Activated CD4-positive, alpha-beta T cell treated with anti-CD3 and anti-CD28 coated beads, Interleukin-2, Interleukin-4, amounts not matched to agents 100 ng/mL and 50 ng/mL, durations not matched to agents 16 hours and 8 hours (primary cell): ENCODE measurements at places on chromosomes 4 and X.

DNA sequence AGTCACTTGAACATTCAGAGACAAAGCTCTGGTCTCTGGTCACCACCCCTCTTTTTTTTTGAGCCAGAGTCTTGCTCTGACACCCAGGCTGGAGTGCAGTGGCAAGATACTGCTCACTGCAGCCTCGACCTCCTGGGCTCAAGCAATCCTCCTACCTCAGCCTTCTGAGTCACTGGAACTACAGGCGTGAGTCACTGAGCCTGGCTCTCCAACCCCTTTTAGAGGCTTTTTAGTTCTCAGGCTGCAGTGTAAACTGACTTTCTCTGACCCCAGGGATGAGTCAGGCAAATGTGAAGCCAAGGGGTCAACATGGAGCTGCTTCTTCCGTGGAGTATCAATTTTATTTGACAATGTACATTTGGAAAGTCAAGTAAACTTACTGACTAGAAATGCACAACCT lies 229.2 kb downstream of the PTTG2 start:
- peak; percentile 38 for DNase-seq

DNA sequence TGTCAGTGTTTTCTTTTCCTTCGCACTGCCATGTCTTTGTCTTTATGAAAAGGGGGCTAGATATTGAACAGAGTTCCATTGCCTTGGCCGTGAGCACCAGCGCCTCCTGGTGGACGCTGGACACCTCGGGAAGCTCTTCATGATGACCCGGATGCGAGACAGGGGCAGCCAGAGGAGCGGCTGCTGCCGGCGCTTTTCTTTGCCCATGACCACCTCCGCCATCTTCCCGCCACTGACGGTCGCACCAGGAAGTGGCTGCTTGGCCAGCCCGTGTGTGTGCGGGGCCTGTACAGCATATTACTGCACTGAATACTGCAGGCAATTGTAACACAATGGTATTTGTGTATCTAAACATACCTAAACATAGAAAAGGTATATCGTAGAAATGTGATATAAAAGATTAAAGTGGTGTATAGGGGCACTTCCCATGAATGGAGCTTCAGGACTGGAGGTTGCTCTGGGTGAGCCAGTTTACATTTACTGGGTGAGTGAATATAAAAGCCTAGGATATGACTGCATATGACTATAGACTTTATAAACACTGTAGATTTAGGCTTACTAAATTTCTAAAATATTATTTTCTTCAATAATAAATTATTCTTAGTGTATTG lies 15.8 kb upstream of the GRIA2 start:
- no peak for DNase-seq

DNA sequence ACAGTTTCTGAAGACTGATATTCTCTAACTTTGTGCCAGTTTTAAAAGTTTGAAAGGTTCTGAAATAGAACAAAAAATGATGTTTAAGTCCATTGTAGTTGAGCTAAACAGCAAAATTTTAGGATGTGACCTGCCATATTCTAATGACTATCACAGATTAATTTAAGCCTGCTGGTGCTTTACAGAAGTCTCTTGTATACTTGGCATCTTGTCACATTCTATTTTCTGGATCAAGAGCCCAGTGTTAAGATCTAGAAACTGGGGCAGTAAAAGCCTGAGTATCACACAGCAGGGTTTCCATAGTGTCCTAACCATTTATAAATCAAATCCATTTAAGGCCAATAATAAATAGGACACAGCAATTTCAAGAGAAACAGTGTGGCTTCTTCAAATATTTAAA lies 12.4 kb downstream of the FSTL5 start:
- no peak for DNase-seq

GRCh38 chr4:123940604-123941003 lies 544.0 kb downstream of the SPRY1 start:
- no peak for DNase-seq

- DNase-seq = no peak
Observed at GRCh38 chr4:151948351-151949016, 187.7 kb upstream of the GATB start.

- DNase-seq = no peak
Observed at GRCh38 chrX:70421618-70422017, 1.5 kb upstream of the GDPD2 start.

GRCh38 chr4:151522866-151523519 lies 114.0 kb downstream of the FHIP1A start:
- no peak for DNase-seq

DNA sequence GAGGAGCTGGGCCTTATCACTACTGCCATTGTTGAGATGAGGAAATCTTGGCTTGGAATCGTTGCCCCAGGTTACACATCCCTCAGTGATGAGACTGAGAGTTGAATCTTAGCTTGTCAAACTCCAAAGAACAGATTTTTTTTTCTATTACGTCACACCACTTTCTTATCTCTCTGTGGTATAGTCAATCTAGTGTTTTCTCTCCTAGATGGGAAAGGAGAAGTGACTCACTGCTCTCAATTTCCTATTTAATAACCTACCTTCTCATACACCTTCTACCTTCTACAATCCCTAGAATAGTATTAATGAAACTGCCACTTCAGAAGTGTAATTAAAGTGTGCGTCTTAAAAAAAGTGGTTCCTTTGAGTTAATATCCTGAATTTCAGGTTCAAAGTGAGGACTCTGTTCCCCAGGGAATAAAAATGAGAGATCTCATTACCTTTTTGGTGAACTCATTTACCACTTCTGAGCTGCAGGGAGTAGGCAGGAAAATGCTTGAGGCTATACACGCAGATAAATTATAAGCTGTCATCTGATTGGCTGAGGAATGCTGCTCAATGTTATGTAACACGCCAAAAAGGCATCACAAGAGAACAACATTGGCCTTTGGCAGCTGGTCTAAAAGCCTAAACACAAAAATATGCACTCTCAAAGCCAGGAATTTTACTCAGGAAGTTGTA lies 59.3 kb downstream of the MAD2L1 start:
- DNase-seq = no peak

DNA sequence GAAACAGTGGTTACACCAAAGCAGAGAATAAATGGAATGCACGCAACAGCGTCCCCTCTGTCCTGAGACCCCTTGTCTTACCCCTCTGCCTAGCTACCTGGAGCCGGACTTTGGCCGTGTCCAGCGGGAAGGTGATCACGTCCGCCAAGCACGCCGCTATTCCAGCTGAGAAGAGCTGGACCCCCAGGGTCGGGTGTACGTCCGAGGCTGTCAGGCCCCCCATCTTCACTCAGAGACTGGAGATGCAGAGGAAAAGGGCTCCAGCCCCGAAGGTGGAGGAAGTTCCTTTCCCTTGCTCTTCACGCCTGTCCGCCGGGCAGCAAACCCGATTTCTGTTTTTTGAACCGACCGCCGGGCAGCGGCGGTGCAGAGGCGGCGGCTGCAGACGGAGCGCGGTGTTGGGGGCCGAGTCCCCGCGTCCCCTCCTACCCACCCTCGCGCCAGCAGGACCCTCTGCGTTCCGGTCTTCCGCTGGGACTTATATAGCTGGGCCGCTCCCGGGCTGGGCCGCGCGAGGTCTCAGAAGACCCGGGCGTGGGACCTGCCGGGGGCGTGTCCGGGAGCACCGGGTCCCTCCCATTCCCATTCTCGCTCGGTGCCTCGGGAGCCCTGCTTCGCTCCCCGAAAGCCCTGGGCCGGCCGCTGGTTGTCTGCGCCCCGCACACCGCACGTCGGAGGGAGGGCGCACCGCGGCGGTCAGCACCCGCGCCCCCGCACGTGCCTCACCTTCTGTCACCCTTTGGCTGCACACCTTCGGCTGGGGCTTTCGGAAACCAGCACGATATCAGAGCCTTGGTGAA lies at the start of gene UCP1:
TSS of gene UCP1 (minus strand) at position 455 of the 800 bp plus-strand sequence. CDS start at position 223, 232 bp downstream.
- no peak for DNase-seq

DNA sequence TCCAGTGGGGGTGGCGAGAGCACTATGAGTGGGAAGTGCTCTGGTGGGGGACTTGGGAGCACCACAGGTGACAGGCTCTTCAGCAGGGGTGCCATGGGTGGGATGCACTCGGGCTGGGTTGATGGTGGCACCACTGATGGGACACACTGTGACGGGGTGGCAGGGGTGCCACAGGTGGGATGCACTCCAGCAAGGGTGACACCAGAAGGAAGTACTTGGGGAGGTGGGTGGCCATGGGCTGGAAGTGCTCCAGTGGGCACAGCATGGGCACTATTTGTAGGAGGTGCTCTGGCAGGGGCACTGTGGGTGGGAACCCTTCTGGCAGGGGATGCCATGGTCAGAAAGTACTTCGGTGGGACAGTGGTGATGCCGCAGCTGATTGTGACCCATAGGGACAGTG lies 346.6 kb downstream of the CFAP47 start:
- no peak for DNase-seq

- no peak for DNase-seq
Observed at GRCh38 chr4:120043828-120044227, 22.8 kb downstream of the MAD2L1 start.

GRCh38 chr4:151484396-151485102 lies 75.6 kb downstream of the FHIP1A start:
- DNase-seq = no peak

DNA sequence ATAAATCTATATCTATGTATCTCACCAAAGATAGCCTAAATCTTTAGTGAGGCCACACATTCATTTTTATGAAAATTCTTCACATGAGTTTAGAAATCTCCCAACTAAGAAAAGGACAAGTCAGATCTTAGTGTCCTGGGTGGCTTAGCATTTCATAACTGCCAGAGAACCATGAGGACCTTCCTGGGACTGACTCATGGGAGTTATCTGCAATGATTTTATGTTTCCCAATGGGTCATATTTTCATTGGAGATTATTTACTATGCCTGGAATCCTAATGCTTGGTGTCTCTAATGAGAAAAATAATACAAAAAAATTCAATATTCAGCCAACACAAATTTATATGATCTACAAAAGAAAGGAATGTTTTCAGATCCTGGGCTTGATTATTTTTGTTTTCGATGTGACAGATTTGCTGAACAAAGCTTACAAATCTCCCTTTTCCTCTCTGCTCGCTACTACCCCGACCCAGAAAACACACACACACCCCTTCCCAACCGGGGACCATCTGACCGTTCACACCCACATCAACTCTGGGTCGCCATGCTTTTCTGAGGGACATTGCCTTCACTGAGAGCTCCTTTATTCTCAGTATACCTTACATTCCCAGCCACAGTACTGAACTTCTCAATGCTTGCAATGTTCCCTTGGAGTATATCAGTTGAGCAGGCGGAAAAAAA lies 40.1 kb downstream of the SORBS2 start:
- DNase-seq = no peak

DNA sequence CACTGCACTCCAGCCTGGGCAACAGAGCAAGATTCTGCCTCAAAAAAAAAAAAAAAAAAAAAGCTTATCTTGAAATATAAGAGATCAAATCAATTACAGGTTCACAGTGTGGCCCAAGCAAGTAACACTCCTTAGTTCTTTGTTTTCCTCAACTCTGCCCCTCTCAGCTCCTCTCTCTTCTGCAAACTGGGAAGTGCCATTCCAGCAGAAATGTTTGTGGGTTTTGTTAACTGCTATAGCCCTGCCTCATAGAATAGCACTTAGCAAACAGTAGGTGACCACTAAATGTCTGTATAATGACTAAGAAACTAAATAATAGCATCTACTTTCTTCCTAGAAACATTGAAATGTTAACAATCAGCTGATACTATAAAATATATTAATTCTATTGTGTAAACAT lies 160.0 kb upstream of the NAP1L5 start:
- DNase-seq = no peak

GRCh38 chrX:107552930-107553329 lies 75.4 kb upstream of the PRPS1 start:
- DNase-seq = no peak

GRCh38 chr4:74018116-74018515 lies 19.6 kb upstream of the CXCL5 start:
- DNase-seq = no peak

DNA sequence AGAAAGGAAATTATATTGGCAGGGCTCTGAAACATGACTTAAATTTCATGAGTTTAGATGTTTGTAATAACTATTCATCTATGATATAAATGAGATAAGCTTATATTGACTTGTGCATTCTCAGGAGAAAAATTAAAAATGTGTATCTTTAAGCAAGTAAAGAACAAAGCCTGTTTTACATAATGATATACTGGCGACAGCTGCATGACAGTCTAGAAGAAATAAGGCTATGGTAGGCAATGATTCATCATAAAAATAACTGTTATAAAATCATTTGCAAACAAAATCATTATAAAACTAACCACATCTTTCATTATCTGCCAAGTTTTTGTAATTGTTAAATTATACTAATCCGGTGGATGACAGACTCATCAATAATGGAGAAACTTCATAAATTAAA lies 188.1 kb downstream of the ADAM29 start:
- DNase-seq = no peak

DNA sequence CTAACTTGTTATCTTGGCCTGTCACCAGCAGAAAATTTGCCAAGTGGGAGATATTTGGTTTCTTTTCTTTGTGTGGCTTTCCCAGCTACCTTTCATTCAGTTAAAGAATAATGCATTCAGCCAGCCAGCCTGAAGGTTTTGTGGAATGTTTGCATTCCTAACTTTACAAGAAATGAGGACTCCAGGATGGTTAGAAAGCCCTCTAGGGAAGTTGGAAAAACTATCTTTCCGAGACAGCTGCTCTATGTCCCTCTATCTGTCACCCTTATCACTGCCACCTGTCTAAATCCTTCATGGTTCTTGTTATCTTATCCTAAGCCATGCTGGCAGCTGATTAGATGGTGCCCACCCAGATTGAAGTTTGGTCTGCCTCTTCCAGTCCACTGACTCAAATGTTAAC lies 384.2 kb downstream of the SH3BGRL start:
- DNase-seq = no peak

GRCh38 chr4:92809381-92809780 lies 505.6 kb downstream of the GRID2 start:
- DNase-seq = no peak

DNA sequence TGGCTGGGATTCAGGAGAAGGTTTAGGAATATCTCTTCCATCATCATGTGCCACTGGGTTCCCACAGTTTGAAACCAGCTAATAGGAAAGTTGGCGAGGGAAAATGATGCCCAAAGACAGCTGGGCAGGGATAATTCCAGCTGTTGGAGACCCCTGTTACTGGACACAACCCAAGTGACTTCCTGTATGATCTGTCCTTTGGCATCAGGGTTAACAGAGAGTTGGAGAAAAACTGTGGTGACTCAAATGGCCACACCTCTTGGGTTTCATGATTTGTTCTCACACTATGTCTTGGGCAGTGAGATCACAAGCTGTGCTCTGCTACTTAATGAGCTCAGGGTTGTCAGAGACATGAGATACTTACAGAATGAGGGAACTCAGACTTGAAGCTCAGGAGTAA lies 3.8 kb downstream of the FGF16 start:
- DNase-seq = no peak

- no peak for DNase-seq
Observed at GRCh38 chrX:107675823-107676555, 47.7 kb downstream of the PRPS1 start.

GRCh38 chrX:65925005-65925404 lies 114.9 kb downstream of the VSIG4 start:
- DNase-seq = no peak

GRCh38 chrX:2263203-2263602 lies 237.6 kb downstream of the DHRSX start:
- DNase-seq = no peak
